ENCODE measurements at places on chromosomes 13 and 19.

DNA sequence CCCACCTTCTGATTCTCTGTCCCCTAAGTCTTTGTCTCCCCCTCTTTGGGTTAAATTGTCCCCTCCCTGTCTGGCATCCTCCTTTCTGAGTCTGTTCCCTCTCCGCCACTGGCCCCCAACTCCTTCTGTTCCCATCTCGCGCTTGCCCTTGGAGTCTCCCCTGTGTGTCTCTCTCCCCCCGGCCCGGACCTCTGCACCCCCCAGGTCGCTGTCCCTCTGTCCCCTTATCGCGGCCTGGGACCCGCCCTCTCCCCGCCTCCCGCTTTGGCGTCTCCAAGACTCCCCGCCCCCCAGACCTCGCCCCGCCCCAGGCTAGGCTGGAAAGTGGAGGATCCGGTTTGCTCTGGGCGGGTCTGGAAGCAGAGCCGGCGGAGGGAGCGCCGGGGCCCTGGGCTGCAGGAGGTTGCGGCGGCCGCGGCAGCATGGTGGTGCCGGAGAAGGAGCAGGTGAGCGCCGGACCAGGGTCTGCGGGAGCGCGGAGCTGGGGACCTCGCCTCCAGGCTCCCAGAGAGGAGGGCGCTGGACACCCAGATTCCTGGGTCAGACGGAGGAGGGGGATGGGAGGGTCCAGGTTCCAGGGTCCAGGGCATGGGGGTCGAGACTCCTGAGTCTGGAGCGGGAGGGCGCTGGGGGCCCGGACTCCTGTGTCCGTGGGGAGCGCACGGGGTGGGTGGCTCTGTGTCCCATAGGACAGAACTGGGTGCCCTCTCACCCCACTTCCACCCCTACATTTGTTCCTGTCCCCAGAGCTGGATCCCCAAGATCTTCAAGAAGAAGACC lies at the start of gene TRPM4:
TSS of gene TRPM4 (plus strand) at position 348 of the 780 bp plus-strand sequence. CDS start at position 423, 75 bp downstream.
- peak; percentile 63 for DNase-seq

DNA sequence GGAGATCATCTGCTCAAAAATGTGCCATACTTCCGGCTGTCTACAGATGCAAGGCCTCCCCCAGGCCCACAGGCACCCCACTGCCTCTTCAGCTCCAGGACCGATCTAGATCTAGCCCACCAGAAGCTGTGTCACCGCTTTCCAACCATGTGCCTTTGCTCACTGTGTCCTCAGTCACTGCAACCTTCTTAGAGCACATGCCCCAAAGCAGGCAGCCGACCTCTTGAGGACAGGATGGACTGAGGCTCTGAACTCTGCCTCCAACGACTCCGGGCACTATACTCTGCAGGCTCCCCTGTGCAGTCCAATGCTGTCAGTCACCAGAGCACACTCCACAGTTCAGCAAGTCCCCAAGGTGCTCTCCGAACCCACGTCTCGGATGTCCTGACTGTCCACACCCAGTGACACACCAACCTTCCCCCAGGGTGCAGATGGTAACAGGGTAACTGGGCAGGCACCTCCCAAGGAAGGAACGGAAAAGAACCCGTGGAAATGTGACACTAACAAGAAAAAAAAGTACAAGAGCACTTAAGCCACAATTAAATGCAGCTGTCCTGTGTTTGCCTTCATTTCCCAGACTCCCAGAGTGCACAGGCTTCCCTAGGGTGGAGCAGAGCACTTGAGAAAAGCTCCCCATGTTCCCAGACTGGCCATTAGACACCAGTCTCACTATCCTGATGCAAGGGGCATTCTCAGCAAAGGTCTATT lies 4.8 kb downstream of the STK24 start:
- no peak for DNase-seq

GRCh38 chr13:91085127-91085526 lies 262.4 kb upstream of the MIR17HG start:
- DNase-seq = no peak

DNA sequence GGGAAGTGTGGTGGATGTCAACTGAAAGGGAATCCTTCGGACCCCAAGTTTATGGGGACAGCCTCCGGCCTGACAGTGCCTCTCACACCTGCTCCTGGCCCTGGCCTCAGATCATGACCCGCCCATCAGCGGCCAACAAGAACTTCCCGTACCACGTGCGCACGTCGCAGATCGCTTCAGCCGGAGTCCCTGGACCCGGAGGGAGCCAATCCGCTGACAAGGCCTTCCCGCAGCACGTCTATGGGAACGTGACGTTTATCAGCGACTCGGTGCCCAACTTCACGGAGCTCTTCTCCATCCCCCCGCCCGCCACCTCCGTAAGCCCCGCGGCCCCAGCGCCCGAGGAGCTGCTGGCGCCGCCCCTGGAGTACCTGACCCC lies 2.0 kb upstream of the MEGF8 start:
- no peak for DNase-seq

- no peak for DNase-seq
These were observed 933.4 kb downstream of the SLITRK6 start for GRCh38 chr13:84865783-84866221.

DNA sequence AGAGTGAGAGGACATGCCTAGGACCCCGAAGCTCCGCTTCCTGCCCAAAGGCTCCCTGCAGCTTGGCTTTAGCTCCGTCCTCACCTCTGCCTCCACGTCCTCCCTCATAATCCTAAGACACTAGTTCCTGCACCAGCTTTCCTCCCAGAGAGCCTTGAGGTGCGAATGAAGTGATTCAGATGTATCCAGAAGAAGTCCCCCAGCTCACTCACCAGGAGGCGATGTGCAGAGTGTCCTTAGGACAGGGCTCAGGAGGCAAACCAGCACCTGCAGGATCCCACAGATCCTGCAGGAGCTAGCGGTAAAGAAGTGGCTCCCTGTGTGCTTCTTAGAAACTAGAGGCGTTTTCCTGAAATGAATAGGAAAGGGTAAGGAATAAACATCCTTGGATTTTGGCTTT lies 109.7 kb downstream of the HSPH1 start:
- no peak for DNase-seq

- DNase-seq = peak; percentile 60
These were observed 27.6 kb downstream of the ZNF607 start for GRCh38 chr19:37691881-37692504.

GRCh38 chr19:1289686-1290025 lies 4.0 kb downstream of the EFNA2 start:
- no peak for DNase-seq

DNA sequence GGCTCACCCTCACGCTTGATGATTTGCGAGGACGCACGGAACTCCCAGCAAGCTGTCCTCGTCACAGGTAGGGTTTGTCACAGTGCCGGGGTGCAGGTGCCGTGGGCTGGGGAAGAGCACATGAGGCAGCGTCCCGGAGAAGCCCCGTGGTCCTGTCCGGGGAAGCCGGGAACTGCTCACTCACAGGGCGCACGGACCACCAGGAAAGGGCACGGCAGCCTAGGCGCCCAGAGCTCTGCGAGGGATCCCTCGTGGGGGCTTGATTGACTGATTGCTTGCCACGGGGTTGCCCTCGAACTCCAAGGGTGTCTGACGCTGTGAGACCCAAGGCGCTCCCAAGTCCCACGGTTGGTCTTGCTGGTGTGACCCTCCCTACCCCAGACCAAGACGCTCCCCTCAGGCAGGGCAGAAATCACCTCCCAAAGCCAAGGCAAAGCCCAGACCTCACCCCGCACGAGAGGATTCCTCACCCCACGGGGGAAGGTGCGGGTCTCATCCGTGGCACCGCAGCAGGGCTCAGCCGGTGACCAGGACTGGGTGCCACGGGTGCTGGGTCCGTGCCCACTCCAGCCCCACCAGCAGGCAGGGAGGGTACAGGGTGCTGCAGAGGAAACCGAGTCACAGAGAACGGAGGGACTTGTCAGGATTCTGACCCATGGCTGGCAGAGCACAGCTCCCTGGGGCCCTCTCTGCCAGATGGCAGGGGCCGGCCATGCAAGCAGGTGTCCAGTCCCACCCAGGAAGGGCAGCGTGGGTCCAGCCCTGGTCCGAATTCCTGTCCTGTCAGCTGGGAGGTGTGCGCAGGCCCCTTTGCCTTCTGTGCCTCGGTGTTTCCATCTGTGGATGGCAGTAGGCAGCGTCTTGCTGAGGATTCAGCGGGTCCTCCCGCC lies 7.7 kb downstream of the C2CD4C start:
- DNase-seq = no peak

GRCh38 chr19:39951686-39952085 lies 17.3 kb upstream of the FCGBP start:
- no peak for DNase-seq

GRCh38 chr13:30837227-30838159 lies 68.6 kb upstream of the MEDAG start:
- DNase-seq = no peak

- DNase-seq = no peak
These were observed 257.4 kb downstream of the TDRD3 start for GRCh38 chr13:60654415-60654814.

GRCh38 chr19:5116292-5116691 lies 147.4 kb downstream of the KDM4B start:
- no peak for DNase-seq

DNA sequence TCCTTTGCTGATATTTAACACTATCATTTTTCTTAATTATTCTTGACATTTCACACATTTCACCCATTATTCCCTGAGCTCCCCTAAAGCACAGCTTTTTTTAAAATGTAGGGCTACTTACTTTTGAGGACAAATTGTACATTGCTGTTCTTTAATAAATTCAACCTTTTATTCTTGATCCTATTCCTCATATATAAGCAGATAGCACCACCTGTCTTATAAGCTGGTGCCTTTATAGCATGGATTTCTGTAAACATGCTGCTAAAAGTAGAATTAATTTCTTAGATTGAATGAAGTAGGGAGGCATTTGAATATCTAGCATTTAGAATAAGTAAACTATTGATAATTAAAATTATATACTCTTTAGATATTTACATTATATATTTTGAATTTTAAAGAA lies 603.4 kb upstream of the PCDH9 start:
- DNase-seq = no peak

- no peak for DNase-seq
These were observed 8.7 kb downstream of the FIZ1 start for GRCh38 chr19:55590617-55591016.

DNA sequence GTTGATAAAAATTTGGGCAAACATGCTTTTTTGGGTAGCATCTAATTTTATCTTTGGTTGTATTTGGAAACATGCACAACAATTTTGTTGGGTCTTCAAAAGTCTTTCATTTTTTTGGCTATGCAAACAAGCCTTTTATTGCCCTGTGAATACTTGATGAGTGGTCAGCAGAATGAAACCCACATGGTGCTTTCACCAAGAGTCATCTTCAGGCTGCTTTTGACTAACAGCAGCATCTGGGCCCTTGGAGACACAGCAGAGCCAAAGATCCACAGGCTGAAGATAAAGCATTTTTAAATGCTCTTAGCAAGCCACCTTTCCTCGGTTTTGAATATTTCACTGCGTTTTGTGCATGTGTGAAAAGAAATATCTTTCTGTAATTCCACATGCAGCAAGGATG lies 154.9 kb downstream of the FGF9 start:
- no peak for DNase-seq

DNA sequence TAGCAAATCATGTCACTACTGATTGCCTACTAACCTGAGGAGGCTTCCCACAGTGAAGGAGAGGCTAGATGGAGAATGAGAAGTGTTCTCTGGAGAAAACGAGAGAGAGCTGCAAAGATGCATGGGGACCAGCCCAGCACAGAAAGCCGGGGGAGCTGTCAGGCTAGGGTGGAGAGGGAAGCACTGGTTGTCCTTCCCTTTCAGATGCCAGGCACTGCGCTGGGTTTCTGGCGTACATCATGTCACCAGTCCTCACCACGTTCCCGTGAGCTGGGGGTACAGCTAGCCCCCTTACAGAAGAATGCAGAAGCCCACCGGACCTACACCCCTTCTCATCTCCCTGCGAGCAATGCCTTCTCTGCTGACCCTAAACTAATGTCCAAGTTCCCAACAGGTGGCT lies 86.0 kb downstream of the STK24 start:
- DNase-seq = no peak

DNA sequence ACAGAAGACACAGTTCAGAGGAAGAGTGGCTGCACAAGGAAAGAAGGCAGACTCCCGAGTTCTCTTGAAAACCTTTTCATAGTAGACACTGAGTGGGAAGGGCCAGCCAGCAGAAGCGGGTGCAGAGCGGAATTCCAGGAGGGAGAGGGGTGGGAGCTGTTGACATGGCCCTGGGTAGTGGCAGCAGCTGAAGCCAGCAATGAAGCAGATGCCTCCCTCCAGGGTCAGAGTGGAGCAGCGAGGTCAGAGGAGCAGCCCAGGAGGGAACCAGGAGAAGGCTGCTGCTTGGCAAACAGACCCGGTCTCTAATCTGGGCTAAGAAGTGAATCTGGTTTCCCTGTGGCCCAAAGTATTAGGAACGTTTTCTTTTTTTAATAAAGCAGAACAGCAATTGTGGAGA lies 73.9 kb upstream of the SPATA13 start:
- DNase-seq = no peak

- peak; percentile 88 for DNase-seq
These were observed 3.7 kb upstream of the PDE4A start for GRCh38 chr19:10416380-10417257.

DNA sequence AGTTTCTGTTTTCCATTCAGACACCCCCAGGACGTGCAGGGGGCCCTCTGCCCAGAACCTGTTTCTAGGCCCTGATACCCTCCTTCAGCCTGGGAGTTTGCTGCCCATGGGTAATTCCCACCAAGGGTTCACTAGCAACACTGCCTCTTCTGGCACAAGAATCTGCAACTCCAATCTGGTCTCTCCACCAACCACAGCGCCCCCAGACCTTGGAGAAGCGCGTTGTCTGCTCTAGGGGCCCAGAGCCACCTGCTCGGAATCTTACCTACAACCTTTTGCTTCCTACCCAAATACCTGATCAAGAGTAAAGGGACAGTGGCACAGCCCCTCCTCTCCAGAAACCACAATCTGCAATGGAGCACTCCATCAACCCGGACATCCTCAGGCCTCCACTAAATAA lies 763 bp downstream of the ZNF180 start:
- DNase-seq = no peak

GRCh38 chr13:57638186-57638890 lies 6.8 kb downstream of the PCDH17 start:
- no peak for DNase-seq

DNA sequence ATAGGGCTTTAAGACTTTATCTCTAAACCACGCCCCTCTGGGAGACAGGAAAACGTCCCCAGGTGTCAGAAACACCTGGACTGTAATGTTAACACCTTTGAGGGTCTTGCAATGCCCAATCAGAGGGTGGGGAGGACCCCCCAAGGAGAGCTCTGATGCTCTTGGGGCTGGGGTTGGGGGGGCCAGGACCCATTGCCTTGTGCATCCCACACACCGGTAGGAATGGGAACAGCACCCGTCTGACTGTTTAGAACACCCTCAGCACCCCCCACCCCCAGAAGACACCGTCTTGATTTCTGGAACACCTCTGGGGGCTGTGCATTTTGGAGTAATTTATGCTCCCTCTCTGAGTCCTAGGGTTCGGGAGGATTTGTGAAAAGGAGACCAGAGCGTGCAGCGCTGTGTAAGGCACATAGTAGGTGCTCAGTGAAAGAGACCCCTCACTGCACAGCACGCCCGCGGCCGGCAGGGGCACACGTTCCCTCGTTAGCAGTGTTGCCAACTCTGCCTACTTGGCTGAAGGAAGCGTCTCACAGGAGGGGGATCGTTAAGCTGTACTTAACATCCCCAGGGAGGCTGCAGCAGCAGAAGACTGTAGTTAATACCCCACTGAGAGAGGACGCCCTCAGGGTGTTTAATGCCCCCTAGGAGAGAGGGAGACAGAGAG lies 2.8 kb upstream of the ERFL start:
- DNase-seq = no peak

All from stimulated activated CD4-positive, alpha-beta T cell treated with anti-CD3 and anti-CD28 coated beads, Interleukin-4, amount 100 ng/mL, for 48 hours (primary cell).